ENCODE measurements at places on chromosomes 2 and 18.
A peak's percentile ranks its signal among the peaks of the same experiment; 100 is the strongest.

DNA sequence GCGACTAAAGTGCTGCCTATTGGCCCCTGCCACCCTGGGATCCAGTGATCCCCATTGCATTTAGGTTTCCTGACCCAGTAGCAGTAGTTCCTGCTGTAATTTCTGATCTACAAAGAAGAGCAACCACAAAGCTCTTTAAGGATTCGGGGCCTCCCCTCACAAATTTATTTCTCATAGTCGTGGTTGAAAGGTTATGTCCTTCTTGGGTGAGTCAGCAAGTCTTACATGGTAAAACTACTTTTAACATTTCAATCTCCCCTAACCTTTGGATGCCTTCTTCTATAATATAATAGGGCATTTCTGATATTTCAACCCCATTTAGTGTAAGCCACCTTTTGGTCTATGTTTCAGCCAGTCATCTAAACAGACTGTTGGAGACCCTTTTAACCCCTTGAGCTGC lies 14.9 kb downstream of the PIKFYVE start:
- no peak for DNase-seq

DNA sequence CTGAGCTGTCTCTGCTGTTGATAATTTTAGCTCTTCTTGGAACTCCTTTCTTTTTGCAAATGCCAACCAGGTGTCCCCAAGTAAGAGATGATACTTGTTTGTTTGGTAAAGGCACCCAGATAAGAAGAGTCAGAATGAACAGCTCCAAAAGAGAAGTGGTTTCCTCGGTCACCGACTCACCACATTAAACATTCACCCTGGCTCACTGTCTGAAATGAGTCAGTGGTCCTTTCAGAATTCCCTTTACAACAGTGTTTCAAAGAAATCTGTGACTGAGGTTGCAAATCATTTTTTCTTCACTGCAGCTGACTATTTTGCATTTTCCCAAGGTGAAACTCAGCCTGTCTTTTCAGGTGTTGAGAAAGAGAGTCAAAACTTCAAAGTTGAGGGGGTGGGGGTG lies 16.2 kb upstream of the CXCR4 start:
- DNase-seq = peak; percentile 8

GRCh38 chr2:110819711-110820110 lies 87.3 kb downstream of the ACOXL start:
- no peak for DNase-seq

- DNase-seq = peak; percentile 54
Measured at GRCh38 chr18:49486134-49486533, 900 bp downstream of the C18orf32 start.

DNA sequence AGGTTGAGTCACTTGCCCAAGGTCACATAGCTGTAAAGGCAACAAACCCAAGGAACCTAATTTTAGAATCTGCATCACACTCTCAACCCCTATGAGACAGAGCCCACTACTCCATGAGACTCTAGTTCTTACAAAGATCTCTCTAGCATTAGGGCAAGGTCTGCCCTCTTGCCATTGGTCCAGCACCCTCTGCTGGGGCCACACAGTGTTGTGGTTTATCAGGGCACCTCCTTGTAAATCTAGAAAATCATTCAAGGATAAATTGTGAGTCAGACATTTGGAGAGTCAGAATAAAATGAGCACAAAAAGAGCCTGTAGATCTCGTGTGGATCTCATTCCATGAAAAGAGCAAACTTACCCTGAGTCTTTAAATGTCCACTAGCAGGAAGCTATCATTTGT lies 91.2 kb downstream of the SLC8A1 start:
- DNase-seq = peak; percentile 34

GRCh38 chr2:121707920-121708361 lies 28.7 kb downstream of the NIFK start:
- no peak for DNase-seq

DNA sequence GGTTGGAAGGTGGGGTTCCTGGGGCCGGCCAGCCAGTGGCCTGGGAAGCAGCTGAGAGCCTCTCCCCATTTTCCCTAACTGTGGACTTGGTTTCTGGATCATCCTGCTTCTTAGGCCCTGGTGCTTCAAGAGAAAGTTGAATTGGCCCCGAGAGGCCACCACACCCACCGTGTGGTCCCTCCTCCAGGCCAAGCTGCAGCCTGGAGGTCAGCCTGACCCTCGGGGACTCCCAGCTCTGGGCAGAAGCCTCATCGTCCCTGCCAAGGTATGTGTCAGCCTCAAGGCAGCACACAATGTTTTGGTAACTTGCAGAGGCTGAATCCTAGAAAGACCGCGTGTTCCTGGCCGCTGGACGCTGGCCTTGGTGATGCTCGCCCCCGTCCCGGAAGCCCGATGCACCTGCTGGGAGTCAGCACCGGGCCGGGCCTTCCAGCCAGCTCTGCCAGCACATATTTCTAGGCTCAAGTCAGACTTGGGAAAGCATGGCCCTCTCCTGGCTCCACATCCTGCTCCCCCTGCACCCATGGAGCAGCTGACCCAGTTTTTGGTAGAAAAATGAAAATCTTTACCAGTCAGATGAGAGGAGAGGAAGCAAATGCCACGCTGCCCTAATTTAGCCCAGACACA lies 72.6 kb downstream of the ACTR2 start:
- DNase-seq = no peak

DNA sequence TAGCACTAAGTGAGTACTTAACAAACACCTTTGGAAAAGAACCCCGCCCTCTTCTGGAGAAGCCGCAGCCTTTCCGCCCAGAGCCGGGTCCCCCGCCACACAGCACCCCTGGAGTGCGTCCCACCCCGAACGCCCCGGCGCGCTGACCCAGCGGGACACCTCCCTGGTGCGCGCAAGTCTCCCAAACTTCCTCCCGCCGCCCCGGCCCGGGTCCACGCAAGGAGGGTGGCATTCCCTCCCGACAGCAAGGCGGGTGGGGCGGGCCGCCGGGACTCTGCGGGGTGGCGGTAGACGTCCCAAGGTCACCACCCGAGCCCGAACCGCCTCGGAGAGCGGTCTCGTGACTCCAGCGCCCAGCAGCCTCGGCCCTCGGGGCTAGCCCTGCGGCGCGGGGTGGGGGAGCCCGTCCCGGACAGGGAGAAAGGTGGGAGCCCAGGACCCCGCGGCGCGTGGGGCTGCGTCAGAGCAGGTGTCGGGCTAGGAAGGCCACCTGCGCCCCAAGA lies 598 bp downstream of the CCDC93 start:
- DNase-seq = peak; percentile 61

DNA sequence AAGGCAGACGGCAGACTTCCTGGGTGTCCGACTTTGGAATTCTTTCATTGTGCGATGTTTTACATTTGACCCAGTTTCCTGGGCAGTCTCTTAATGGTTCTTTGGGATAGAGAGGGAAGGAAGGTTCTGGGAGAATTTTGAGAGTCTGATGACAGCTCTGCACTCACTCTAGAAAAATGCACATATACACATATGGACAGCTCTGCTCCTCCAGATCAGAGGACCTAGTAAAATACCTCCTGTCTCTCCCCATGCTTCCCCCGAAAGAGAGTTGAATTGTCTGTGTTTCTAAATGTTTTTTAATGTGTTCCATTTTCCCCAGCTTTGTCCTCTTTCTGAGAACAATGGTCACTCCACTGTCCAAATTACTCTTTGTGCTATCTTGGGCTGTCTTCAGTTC lies 102.0 kb upstream of the CXCR4 start:
- DNase-seq = no peak

DNA sequence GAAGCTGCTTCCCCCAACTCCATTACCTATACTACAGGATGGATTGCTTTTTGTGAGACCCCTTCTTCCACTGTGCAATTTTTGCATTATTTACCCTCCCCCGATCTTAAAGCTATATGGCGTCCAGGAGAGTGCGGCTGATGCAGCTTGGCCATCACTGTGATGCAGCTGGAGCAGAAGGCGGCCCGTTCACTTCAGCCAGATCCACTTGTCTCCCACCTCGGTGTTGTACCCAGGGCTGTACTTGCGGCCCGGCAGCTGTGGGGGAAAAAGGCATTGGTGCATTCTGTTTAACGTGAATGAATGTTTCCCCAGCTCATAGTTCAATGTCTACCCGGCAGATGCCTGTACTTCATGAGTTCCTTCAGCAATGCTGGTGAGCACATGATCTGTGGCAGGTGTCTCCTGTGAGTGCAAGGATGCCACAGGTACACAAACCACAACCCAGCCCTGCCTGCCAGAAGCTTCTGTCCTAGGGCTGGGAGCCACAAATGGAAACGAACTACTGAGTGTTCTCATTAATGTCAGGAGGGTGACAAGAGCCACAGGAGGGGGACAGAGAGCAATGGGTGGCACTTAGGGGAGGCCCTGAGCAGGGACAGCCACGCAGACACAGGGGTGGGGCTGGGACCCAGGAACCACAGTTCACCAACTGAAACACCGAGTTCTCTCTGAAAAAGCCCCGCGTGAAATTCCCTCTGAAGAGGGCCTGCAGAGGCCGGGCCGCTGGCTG lies 64.0 kb downstream of the NDUFA10 start:
- DNase-seq = no peak

GRCh38 chr2:234741976-234742375 lies 209.8 kb upstream of the SH3BP4 start:
- no peak for DNase-seq

DNA sequence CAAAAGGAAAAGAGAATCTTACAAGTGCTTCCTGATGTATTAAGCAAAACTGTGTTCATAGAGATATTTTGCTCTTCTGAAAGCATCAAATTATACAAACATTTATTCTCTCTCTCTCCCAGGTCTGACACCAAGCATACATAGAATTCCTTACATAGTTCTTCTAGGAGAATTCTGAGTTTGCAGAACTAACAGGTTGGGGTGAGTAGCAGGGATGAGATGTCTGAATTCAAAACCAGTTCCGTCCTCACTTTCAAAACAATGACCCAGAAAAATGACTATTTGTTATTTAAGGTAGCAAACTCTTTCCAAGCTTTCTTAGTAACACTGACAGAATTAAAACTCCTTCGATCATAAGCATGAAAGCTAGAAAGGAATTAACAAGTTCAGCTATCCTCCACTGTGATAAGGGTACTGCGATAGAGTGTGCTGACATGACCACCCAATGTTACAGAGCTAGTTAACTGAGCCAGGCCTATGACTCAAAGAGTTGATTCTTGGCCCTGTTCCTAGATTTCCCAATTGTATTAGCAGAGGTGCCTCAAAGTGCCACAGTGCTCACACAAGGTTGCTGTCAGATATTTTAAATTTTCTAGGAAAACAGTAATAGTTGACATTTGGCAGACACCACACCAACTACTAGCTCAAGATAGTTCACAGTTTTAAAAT lies 85.8 kb upstream of the SETBP1 start:
- DNase-seq = no peak

DNA sequence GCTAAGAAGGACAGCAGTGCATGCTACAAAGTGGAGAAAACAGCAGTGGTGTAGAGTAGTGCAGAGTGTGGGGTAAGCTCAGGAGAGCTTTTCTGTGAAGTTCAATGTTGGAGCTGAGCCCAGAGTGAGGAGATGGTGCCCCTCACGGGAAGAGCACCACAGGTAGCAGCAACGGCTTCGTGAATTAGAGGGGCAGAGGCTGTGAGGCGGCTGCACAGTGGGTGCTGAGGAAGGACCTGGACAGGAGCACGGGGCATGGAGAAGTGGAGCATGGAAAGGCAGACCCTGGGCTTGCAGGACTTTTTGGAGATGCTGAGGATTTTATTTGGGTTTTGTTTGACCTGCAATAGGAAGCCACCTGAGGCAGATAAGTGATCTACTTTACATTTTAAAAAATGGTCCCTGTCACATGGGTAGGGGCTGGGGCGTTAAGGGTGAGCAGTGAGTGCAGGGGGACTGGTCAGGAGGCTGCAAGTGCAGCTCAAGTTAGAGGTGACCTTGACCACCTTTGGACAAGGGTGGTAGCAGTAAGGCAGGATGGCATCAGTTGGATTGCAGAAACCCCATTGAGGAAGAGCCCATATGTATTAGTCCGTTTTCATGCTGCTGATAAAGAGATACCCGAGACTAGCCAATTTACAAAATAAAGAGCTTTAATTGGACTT lies 85.0 kb downstream of the MYCN start:
- no peak for DNase-seq

- no peak for DNase-seq
Measured at GRCh38 chr2:6148882-6149281, 456.7 kb downstream of the SOX11 start.

DNA sequence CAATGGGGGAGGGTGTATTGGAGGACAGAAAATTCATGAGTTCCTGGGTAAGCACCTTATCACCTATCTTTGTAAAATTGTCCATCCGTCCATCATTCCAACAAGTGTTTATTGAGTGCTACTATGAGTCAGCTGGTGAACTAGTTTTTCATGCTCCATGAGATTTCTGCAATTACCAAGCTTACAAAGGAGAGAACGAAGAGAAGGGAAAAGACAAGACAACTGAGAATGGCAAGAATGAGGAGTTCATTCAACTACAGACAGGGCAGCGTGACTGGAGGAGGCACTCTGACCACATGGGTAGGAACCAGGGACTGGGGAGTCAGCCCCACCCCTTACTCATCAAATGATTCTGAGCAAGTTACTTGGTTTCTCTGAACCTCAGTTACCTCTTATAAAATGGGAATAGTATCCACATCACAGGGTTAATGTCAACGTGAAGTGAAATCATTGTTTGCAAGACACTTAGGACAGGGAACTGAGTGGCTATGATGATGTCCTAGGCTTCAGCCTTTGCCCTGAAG lies 18.6 kb upstream of the TXNDC2 start:
- DNase-seq = no peak

DNA sequence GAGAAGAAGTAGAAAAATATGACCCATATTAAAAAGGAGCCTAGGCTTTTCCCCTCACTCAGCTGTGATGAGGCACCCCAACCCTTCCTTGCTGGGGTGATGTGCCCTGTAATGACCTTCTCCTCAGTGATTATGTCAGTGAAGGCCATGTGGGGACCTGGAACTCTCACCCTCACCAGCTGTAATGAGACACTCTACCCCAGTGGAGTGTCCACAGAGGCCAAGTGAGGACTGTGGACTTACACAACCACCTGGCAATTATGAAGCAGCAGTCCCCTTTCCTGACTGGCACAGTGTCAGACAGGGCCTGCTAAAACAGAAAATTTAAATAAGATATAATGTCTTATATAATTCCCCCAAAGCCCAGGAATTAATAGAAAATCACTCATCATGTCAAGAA lies 54.2 kb downstream of the SEMA4F start:
- DNase-seq = no peak

GRCh38 chr2:159760326-159760725 lies 37.7 kb downstream of the CD302 start:
- DNase-seq = no peak

DNA sequence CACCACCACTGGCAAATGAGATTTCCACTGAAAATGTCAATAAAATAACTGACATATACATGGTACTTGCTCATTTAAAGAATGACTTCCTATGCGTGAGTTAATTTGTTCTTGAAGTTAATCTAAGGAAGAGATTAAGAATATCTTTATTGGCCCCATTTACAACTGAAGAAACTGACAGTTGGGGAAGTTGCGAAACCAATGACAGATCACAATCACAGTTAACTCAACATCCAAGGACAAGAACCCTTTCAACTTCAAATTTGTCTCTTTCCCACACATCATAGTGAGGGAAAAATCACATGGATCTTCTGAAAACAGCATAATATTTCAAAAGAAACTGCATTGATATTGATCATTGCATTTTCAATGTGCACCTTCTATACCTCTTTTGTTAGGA lies 565.4 kb downstream of the IRS1 start:
- DNase-seq = peak; percentile 9

GRCh38 chr2:211900000-211900399 lies 638.6 kb downstream of the ERBB4 start:
- DNase-seq = no peak

All from OCI-M1 (cell line).